HCT116 (cell line): ENCODE measurements at places on chromosomes 1 and 21. TPM values are rescaled to one million over a fixed set of nuclear protein-coding genes. Genes with fewer than 3 reads are reported as not detected.

DNA sequence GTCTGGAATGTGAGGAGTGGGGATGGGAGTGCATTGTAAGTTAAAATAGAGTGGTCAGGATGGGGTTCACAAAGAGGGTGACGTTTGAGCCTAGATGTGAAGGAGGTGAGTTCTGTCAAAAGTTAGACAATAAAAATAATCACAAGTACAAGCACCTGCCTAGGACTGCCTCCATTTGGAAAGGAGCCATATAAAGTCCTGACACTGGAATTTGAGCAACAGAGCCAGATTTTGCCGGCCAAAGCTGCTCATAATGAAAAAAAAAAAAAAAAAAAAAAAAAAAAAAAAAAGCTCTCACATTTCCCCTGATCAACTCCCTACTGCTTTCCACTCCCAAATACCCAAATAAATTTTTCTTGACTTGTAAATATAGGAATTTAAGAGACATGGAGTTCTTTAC, 4.1 kb downstream of the PALMD start:
- H3K36me3 ChIP-seq, result no peaks in the 10 kb centered on the region
- H3K27me3 ChIP-seq, result no peaks in the 10 kb centered on the region
- DNase-seq, result no peak
- no peak overlapping the region for H3K4me3 ChIP-seq

DNA sequence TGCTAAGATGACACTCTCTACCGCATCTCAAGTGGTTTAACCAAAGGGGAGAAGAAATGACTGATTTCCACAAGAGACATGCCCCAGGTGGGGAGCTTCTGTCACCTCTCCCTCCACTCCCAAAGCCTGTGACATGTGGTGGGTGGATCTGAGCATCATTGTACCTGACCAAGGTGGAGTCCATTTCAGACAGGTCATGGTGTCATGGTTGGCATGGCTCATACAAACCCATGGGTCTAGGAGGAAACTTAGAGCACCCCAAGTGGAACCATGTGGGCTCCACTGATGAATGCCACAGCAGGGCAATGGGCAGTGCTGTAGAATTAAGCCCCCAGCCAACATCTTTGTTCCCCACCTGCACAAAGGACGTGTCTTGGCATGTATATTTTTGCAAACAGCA, 131.5 kb upstream of the EDN2 start:
- H3K27me3 ChIP-seq, result no peaks in the 10 kb centered on the region
- DNase-seq, result no peak
- no peak overlapping the region for H3K4me3 ChIP-seq

DNA sequence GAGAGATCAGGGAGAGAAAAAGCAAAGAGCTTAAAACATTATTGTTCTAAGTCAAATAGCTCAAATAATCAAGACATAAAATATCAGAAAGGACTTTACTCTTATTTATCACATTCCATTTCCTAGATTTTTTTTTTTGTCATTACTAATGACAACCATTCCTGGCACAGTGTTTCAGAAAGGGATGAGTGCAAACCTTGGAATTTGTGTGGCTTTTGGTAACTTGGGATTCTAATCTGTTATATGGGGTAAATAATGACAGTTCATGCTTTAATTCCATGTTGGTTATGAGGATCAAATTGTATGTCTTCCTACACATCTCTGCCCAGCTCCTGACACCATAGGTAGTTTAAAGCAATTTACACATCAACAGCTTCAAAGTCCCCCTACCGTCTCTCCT, 358.4 kb upstream of the ADGRL4 start:
- no peaks in the 10 kb centered on the region for H3K27me3 ChIP-seq
- no peak overlapping the region for H3K27ac ChIP-seq
- no peaks in the 10 kb centered on the region for H3K36me3 ChIP-seq
- H3K4me1 ChIP-seq, result no peaks in the 10 kb centered on the region

GRCh38 chr1:223129229-223129901, 13.7 kb downstream of the TLR5 start:
- H3K27ac ChIP-seq, result no peak overlapping the region
- peaks cover 7% of the 10 kb centered on the region for H3K4me1 ChIP-seq
- no peaks in the 10 kb centered on the region for H3K27me3 ChIP-seq
- no peaks in the 10 kb centered on the region for H3K36me3 ChIP-seq
- DNase-seq, result no peak

GRCh38 chr1:172637522-172637921, 21.4 kb upstream of the FASLG start:
- peaks cover 3% of the 10 kb centered on the region; the same call in 1 of the 2 replicates for H3K4me1 ChIP-seq
- no peaks in the 10 kb centered on the region for H3K36me3 ChIP-seq
- no peak overlapping the region for H3K4me3 ChIP-seq

- no peak overlapping the region for H3K4me3 ChIP-seq
- H3K27ac ChIP-seq, result no peak overlapping the region
- no peaks in the 10 kb centered on the region for H3K4me1 ChIP-seq
- H3K27me3 ChIP-seq, result no peaks in the 10 kb centered on the region
Measured at GRCh38 chr1:232853994-232854797, 49.0 kb downstream of the MAP10 start.

Gene SPRR1A
- total RNA-seq, result not detected

GRCh38 chr1:199851439-199852140, 175.9 kb upstream of the NR5A2 start:
- H3K4me3 ChIP-seq, result no peak overlapping the region
- no peaks in the 10 kb centered on the region for H3K27me3 ChIP-seq
- no peaks in the 10 kb centered on the region for H3K36me3 ChIP-seq
- H3K27ac ChIP-seq, result no peak overlapping the region
- no peak for DNase-seq

DNA sequence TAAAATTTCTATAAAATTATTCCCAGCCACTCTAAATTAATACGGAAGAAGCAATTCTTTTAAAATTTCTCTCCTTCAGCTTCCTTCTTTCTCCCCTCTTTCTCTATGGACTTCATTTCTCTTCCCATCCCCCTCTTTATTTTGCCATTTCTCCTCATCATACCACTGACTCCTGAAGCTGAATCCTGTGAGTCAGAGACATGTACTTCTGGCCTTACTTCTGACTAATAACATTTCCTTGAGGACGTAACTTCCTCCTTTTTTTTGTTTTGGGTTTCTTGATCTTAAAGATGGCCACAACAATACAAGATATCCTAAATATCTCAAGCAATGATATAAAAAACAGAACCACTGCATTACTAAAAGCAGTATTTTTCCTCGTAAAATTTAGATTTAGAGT, 63.6 kb upstream of the DENND1B start:
- no peaks in the 10 kb centered on the region for H3K4me1 ChIP-seq
- H3K27ac ChIP-seq, result no peak overlapping the region
- no peak overlapping the region for H3K4me3 ChIP-seq
- no peaks in the 10 kb centered on the region for H3K36me3 ChIP-seq
- H3K27me3 ChIP-seq, result no peaks in the 10 kb centered on the region

DNA sequence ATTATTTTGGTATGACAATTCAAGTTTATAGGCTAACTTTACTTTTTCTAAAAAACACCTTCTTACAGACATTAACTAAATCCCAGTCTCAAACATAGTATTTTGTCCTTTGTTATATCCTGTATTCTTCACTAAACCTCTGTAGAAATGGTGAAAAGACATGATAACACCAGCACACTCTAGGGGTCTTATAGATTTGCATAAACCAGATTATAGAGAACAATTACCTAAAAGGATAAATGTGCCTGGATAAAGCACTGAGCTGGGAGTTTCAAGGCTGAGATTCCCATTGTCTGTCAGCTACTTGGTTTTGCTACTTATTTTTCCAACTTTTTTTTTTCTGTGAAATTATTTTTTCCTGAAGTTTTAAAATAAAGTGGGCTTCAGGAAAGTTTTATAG, 1288.6 kb upstream of the TMPRSS15 start:
- H3K27ac ChIP-seq, result no peak overlapping the region
- H3K4me3 ChIP-seq, result no peak overlapping the region
- H3K27me3 ChIP-seq, result no peaks in the 10 kb centered on the region

DNA sequence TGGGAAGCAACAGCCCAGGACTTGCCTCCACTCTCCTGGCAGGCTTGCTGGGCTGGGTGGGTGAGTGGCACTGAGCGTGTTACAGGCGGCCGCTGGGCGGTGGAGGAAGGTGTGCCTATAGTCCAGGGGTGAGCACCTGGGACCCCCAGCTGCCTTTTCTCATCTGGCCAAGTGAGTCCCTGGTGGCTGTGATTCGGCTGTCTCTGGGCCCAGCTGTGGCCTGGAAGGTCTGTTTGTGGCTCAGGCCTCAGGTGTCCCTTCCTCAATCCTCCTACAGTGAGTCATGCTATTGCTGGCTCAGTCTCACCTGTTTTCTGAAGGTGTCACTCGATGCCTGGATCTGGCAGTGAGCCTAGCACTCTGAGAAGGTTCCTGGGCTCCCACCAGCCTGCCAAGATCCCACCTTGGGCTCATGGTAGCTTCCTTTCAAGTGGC, 564.2 kb downstream of the PTPRU start:
- H3K27ac ChIP-seq, result no peak overlapping the region
- H3K4me3 ChIP-seq, result no peak overlapping the region
- no peaks in the 10 kb centered on the region for H3K36me3 ChIP-seq
- peak; percentile 16 for DNase-seq

Gene VAMP3
- 79.3 TPM for total RNA-seq
